Activated naive CD4-positive, alpha-beta T cell treated with anti-CD3 and anti-CD28 coated beads, Interleukin-2, amount 50 U/mL, for 16 hours (primary cell): ENCODE measurements at places on chromosomes 6 and 20.

GRCh38 chr6:25389471-25389870 is 110.3 kb downstream of the CARMIL1 start:
- no peak for DNase-seq

GRCh38 chr6:1215023-1215422 is 96.9 kb upstream of the FOXQ1 start:
- DNase-seq: no peak

DNA sequence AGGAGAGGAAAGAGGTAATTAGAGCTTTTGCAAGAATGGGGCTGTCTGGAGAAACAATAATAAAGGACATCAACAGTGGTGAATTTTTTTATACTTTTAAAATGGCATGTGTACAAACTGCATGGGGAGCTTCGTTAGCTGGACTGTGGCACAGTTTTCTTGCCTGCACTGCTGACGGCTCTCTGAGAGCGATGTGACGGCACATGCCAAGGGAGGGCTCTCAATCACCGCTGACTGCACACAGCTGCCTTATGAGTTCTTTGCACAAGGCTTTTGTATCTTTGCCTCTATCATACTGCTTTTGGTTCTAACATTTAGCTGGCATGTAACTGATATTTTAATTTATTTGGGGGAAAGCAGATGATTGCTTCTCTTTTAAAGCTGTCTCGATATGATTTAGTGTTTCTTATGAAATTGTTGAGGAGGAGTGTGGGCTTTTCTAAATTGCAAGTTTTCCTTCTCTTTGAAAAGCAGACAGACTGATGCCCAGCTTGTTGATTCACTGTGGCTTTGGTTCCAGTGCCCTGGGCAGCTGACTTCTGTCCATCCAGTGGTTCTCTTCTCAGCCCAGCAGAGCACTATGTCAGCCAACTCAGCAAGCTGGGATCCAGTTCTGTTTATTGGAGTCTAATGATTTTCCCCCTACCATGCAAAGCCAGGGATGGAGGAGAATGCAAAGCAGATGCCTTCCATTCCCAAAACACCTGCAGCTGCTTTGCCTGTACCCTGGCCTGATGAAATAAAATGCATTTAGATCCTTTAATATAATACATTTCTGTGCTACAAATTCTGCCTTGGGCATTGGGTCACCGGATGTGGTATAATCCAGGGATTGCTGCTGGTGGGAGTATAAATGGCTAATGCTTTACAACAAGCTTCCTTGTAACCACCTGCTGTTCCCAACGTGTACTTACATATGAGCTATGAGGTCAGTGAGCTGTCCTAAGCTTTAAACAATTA is 323.9 kb downstream of the ZFAND3 start:
- no peak for DNase-seq

- peak; percentile 27 for DNase-seq
Observed at GRCh38 chr6:144008120-144008811, at the start of gene PLAGL1. PLAGL1 (minus strand) TSS chr6:144008259; CDS start chr6:143948136, 60,123 bp downstream.

DNA sequence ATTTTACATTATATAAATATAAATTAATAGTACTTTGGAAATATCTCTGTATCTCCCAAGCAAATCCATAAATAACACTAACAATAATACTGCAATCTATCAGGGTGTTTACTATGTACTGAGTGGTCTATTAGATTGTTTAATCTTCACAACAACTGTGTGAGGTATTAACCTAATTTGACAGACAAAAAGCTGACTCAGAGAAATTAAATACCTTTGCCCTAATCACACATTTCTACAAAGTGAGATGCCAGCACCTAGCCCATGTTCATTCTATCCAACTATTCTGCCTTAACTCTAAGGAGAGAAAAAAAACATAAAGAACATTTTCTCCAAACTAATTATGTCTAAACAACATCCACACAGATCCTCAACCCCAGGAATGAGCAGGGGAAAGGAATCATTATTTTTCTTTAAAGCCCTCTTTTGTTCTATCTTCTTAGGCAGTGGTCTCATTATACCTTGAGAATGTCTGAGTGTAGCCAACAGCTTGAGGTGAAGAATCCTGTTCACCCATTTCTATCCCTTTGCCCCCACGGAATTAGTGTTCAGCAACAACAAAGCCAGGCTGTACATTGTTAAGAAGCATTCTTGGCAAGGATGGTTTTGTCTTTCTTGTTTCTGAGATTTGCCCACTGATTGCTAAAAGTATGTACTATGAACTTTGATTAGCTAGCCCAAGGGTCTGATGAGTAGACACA is 42.7 kb downstream of the PRL start:
- DNase-seq: no peak

DNA sequence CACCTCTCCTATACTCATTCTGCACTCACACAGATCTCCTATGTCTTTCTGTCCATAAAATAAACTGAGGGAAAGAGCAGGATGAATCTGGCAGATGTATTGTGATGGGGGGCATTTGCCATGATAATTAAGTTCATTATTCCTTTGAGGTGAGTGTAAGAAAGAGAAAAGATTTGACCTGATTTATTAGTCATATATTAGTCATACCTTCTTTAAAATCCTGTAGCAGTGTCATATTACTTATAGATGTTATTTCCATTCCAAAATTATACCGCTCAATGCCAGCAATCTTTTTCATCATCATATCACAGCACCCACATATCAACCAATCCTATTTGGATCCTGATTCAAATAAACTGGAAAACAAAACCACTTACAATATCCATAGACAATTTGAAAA is 733.3 kb upstream of the SLC35B3 start:
- DNase-seq: no peak

DNA sequence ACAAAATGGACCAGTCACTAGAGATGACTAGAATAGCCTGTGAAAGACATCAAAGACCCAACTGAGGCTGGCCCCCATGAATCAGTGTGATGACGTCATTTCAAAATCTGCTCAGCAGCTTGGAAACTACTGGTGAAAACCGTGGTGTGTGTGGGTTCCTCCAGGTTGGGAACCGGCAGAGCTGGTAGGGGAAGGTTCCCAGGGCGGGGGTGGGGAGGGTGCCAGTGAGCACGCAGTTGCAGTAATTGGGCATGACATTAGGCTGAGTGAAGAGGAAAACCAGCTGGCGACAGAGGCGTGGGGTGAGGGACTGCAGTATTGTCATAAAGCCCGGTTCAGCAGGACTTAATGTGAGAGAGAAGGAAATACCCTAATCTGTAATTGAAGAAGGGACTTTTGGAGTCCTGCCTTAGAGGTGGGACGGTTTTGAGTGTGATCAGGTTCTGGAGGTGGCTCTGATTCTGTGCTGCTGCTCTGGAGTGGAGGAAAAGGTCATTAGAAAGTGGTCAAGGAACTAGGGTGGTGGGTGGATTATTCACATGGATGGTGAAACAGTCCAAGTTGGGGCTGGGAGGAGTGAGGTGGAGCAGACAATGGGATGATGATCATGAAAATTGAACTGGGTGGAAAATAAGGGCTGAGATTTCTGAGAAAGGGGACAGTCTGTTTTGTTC is 52.0 kb upstream of the MTHFD1L start:
- DNase-seq: no peak

DNA sequence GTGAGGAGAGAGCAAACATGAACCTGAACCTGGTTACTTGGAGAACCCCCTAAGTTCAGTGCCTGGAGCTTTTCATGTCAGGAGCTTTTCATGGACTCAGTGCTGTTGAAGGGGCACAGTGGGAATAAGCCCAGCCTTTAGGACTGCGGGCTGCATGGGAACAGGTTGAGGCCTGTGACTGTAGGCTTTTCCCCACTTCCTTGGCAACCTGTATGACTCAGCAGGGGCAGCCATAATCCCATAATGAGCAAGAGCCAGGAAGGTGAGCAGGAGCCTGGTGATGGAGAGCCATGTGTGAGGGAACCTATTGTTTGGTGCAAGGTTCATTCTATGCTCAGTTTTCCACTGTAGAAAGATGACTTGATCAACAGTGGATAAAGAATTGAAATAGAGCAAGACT is 23.4 kb downstream of the MEP1A start:
- no peak for DNase-seq

DNA sequence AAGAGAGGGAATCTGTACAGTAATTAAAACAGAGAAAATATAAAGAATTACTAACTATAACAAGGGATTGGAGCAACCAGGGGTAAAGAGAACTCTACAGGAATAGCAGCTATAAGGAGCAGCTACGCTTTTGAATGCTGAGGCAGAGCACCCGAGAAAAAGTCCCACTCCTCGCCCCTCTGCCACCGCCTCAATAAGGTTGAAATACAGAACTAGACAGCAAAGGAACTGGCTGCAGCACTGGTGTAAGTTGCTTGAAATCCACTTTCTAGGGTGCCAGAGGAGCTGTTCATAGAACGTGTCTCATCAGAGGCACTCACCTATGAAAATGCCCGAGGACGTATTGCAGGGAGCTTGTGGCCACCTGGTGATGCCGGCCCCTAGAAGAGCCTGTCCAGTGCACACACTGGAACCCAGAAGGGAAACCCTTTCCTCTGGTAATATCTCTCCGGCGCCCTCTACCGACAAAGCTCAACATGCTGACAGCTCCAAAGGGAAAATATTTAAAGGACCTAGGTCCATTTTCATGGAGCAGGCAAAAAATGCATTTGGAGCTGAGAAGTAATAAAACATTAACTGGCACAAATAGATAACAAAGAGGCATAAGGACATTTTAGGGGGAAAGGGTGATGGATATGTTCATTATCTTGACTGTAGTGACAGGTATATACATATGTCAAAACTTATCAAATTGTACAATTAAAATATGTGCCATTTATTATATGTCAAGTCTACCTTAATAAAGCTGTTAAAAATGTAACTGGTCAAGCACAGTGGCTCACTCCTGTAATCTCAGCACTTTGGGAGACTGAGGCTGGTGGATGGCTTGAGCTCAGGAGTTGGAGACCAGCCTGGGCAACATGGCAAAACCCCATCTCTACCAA is 137.4 kb upstream of the HDAC2 start:
- no peak for DNase-seq

DNA sequence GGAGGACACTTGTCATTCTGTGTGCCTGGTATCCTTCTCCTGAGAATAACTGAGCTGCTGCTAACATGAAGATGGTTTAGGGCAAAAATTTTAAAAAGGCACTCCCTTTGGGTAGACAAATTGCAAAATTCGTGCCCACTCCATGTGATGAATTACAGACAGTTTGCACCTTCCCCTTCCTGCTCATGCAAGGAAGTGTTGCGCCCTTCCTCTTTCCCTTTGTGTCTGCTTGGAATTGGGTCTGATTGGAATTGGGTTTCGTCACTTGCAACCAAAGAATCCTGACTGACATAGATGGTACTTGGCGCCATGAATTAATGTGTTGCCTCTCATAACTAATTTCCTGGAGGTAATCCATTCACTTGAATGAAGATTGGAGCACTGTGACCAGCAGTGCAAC is 62.3 kb upstream of the SHLD1 start:
- no peak for DNase-seq
